ENCODE measurements at places on chromosomes 6 and 20.

DNA sequence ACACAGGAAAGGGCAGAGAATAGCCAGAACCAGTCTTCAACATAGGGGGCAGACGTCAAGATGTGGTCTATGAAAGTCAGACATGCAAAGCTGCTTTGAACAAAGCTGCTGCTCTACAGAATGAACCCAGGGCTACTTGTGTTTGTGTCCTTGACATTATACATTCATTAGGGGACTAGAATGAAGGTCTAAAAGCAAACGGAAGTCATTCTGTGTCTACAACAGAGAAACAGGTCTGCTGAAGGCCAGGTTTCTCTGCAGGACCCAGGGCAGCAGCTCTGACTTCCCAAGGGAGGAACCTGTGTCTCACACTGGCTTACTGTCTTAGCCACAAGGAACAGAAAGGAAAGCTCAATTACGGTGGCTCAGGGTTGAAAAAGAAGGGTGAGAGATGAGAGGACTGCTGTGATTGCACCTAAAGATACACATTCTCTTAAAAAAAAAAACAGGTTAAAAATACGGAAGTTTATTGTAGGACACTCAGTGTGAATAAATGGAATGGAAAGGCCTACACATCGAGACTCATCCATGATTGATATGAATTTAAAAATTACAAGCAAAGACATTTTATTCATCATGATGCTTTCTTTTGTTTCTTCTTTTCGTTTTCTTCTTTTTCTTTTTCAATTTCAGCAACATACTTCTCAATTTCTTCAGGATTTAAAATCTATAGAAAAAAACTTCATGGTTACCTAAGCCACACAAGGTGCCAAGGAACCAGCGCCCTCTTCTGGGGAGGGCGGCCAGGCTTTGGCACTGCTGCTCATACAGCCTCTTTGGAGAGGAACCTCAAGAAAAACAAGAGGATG lies 6.7 kb downstream of the PSMA7 start:
- peak; percentile 76 for DNase-seq

DNA sequence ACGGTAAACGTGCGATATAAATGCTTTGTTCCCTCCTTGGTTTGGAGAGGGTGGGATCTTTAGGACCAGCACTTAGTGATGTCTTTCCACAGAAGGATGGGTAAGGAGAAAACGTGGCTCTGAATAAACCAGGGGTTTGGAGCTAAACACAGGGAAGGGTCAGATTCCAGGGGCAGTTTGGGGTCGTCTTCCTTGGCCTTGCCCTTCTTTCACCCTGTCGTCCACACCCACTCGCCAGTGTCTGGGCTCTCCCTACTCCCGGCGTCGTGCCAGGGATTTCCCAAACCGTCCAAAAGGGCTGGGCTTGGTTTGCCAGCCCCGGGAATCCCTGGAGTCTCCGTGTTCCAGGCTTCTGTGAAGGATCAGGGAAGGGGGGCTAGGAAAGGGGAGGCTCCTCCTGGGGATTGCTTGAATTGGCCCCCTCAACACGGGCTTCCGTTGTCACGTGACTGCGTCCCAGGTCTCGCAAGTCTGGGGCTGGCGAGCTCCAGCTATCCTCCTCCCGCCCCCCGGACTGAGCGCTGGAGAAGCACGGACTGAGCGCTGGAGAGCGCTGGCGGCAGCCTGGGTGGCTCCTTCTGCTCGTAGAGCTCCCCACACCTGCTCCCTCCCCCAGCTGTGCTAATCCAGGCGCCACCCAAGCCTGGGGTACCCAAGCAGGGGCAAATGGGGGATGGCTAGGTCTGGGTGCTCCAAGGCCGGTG lies 9.4 kb upstream of the ARMC12 start:
- no peak for DNase-seq

GRCh38 chr6:47234266-47234933 lies 75.3 kb downstream of the TNFRSF21 start:
- no peak for DNase-seq

DNA sequence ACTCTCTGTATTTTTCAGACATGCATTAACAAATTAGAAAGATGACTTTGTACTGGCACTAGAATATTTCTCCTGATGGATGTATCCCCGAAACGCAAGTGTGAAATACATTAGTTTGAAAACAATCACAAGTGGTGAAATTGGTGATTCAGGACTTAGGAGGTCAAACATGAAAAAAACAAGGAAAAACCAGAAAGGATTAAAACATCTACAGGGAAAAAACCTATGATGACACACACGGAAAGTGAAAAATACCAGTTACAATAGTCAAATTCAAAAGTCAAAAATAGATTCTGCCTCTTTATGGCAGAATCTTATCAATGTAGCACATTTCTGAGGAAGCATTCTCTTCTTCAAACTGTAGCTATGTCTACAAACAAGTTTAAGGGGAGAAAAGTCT lies 129.0 kb upstream of the SGK1 start:
- DNase-seq: no peak

DNA sequence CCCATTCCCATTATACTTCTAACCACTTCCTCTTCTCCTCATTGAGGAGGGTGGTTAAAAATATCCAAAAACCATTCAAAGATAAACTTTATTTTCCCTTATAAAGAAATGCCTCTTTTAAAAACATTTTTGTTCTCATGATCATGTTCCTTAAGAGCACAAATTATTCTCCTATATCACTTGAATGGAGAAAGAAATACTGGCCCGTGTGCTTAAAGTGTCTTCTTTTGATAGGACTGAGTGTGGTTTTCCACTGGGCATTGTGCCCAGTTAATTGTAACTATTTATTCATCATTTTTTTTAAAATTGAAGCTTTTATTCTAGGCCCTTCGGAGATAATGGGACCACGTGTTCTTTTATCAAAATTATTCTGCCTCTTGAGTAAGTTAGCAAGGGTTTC lies 871.5 kb downstream of the QKI start:
- DNase-seq: no peak

DNA sequence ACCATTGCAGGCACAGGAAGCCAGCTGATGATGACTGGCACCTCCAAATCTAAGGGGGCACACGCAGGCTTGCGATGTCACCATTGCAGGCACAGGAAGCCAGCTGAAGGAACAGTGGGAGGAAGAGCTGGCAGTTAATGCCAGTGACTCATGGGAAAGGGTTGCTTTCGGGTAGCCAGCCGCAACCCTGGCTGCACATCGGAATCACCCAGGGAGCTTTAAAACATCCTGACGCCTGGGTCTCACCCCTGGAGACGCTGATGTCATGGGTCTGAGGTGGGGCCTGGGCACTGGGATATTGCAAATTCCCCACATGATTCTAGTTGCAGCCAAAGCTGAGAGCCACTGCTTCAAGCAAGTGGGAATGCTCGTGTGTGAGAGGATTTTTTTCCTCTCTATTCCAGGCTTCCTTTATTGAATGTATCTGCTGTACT lies 16.1 kb upstream of the CCN6 start:
- DNase-seq: no peak

GRCh38 chr6:32462609-32463008 lies 22.9 kb downstream of the HLA-DRA start:
- DNase-seq: no peak

GRCh38 chr6:97591955-97592354 lies 308.9 kb upstream of the MMS22L start:
- DNase-seq: no peak

GRCh38 chr6:894274-894673 lies 201.3 kb upstream of the EXOC2 start:
- DNase-seq: no peak

DNA sequence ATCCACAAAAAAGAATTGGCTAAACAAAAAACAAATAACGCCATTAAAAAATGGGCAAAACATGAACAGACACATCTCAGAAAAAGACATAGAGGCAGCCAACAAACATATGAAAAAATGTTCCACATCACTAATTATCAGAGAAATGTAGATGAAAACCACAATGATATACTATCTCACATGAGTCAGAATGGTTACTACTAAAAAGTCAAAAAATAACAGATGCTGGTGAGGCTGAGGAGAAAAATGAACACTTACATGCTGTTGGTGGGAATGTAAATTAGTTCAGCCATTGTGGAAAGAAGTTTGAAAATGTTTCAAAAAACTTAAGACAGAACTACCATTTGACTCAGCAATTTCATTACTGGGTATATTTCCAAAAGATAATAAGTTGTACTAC lies 430.1 kb upstream of the JAG1 start:
- DNase-seq: no peak

- DNase-seq: no peak
Measured at GRCh38 chr6:127188744-127189143, 70.3 kb downstream of the RSPO3 start.

GRCh38 chr6:34723203-34723602 lies 26.6 kb upstream of the ILRUN start:
- no peak for DNase-seq

GRCh38 chr6:153301602-153302001 lies 170.5 kb upstream of the RGS17 start:
- no peak for DNase-seq

GRCh38 chr6:104640150-104640700 lies 219.5 kb downstream of the HACE1 start:
- no peak for DNase-seq

DNA sequence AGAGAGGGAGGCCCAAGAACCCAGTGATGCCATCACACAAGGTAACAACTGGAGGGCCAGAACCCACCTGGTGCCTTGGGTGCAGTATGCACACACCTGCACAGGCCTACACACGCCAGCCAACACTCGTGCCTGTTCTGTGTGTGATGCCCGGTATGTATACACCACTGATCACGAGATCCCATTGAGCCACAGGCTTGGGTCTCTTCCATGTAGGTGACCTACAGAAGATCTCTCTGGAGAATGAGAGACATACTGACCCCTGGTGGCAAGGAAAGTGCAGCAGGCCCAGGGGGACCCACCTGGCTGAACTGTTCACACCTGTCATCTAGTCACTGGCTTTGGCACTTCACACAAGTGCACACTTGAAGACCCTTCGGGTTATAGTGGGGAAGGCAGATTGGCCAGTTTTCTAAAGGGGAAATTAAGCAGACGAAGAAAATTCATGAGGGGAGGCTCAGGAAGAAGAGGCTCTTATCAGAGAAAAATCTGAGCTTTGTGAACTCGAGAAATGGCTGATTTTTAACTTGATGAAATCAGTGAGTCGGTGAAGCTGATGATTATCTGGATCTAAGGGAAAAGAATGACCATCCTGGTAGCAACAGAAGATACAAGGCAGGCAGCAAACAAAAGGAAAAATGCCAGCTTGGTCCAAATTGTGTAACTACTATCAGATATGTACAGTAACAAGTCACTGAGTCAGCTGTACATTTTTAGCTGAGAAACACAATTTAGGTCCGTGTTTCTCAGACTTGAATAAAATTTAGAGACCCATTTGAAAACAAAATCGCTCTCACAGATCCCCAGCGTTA lies 69.1 kb upstream of the PBOV1 start:
- peak; percentile 23 for DNase-seq

DNA sequence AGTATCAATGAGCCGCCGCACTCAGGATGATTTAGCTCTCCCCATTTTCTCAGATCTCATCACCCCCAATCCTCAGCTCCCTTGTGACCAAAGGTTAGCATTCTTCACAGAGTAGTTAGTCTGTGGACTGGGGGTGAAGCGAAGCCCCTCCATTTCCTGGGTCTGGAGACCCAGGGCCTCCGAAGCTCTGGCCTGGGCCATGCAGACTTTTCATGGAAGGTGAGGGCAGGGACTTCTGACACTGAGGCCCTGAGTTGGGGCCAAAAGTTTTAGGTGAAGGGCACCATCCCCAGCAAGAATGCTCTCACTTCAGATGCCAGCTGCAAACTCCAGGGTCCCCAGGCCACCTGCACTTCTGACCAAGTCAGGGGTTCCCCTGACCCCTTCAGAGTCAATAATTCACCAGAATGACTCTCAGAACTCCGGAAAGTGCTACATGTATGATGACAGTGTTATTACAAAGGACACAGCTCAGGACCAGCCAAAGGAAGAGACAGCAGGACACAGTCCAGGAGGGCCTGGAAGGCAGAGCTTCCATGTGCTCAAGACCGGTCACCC lies 65.7 kb upstream of the DUSP22 start:
- no peak for DNase-seq

DNA sequence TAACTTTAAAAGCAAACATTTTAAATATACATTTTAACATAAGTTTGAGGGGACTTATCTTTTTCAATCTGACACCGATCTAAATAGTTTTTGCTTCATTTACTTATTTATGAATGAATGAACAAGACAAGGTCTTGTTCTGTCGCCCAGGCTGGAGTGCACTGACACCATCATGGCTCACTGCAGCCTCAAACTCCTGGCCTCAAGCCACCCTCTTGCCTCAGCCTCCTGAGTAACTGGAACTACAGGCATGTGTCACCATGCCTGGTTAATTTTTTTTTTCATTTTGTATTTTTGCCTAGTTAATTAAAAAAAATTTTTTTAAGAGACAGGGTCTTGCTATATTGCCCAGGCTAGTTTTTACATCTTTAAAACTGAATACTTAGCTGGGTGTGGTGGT lies 25.4 kb downstream of the FBXO9 start:
- DNase-seq: no peak

DNA sequence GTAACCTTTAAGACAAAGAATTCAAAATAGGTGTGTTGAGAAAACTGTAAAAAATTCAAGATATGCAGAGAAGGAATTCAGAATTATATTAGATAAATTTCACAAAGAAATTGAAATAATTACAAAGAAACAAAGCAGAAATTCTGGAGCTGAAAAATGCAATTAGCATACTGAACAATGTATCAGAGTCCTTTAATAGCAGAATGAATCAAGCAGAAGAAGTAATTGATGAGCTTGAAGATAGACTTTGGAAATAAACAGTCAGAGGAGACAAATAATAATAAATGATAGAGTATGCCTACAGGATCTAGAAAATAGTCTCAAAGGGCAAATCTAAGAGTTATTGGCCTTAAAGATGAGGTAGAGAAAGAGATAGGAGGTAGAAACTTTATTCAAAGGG lies 131.7 kb downstream of the COL21A1 start:
- no peak for DNase-seq

GRCh38 chr20:31638317-31638716 lies 605 bp downstream of the COX4I2 start:
- DNase-seq: no peak

DNA sequence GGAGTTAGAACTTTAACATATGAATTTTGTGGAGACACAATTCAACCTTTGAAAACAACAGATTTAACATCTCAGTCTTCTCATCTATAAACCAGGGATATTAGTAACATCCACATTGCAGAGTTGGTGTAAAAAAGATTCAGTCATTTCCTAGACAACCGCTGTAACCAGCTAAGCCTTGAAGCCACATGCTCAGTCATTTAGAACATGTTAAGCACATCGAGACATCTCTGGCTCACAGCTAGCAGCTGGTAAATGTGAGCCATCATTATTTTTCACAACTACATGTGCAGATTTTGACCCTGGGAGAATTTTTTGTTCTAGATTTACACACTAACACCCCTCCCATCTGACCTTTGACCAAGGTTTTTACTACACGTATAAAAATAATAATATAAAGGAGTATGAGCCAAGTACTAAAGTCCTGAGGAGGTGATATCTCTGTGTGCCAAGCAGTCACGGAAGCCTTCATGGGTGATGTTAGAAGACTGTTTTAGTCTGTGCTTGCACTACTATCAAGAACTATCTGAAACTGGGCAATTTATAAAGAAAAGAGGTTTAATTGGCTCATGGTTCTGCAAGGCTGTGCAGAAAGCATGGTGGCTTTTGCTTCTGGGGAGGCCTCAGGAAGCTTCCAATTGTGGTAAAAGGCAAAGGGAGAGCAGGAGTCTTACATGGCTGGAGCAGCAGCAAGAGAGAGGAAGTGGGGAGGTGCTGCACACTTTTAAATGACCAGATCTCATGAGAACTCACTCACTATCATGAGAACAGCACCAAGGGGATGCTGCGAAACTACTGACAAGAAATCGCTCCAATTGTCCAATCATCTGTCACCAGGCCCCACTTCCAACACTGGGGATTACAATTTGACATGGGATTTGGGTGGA lies 48.7 kb upstream of the IL20RA start:
- no peak for DNase-seq
